Central memory CD8-positive, alpha-beta T cell (primary cell): ENCODE measurements at places on chromosomes 1 and 21.
A peak's percentile ranks its signal among the peaks of the same experiment; 100 is the strongest.

DNA sequence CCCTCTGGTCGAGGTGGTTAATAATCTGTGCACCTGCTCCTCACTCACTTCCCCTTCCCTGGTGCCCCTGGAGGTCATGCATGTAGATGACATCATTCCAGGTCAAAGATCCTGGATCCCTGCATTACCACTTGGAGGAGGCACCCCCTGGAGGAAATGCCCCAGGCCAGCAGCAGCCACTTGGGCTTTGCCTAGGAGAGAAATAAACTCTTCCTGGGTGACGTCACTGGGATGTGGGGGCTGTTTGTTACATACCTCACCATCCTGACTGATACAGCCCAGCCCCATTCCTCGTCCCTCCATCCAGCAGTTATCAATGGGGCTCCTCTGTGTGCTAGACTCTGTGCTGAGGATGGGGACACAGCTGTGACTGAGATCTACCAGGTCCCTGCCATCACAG lies 433.6 kb downstream of the PTPRU start:
- DNase-seq = peak; percentile 0

GRCh38 chr1:41535276-41535675 lies 50.8 kb upstream of the EDN2 start:
- no peak for DNase-seq

- DNase-seq = no peak
Observed at GRCh38 chr1:234962340-234962989, 166.2 kb downstream of the TOMM20 start.

DNA sequence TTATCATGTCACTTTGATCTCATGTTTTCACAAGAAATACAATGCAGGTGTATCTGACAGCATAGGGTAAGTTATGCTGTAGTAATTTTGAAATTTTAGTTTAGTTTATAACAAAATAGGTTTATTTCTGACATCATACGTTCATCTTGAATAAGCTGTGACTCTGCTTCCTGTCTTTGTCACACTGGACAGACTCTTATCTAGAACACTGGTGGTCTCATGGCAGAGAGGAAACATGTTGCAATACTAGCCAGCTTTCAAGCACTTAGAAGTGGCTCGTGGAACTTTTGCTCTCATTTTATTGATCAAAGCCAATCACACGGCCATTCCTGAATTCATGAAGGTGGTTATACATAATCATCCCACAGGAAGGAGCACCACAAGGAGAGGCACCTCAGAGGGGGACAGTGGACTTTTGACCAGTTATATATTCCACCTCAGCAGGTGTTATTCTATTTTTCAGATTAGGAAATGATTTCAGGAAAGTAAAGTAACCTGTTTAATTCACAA lies 46.5 kb downstream of the CYP2J2 start:
- DNase-seq = no peak

DNA sequence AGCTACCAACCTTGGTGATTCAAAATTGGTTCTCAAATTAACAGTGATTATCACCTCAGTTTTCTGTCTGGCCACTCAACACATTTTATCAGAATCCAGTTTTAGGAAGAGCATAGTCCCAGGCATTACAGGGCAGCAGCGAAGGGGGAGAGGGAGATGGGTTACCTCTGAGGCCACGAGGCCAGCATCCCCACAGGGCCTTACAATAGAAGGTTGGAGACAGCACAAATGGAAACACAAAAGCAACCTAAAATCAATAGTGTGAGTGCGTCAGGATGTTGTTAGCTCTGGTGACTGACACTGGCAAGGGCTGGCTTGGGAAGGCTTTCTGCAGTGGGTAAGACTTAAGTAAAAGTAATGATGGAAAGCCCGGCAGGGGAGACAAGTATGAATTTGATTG lies 79.5 kb downstream of the JAK1 start:
- no peak for DNase-seq

GRCh38 chr1:1058088-1058905 lies 15.8 kb downstream of the RNF223 start:
- no peak for DNase-seq

- DNase-seq = no peak
Observed at GRCh38 chr1:42186152-42186551, 21.6 kb upstream of the GUCA2A start.

DNA sequence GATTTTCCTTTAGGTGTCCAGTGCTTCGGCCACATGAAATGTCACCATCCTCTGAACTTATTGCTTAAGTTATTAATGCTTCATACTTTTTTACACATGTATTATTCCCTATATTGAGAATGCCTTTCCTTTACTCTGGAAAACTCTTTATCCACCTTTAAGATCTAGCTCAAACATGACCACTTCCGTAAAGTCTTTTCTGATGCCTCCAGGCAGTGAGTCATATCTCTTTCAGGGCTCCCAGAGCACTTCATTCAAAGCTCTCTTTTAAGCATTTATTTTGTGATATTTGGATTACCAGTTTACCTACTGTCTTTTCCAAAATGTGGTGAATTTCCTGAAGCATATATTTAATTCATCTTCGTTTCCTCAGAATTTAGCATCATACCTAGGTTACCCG lies 178.9 kb downstream of the HS2ST1 start:
- no peak for DNase-seq

DNA sequence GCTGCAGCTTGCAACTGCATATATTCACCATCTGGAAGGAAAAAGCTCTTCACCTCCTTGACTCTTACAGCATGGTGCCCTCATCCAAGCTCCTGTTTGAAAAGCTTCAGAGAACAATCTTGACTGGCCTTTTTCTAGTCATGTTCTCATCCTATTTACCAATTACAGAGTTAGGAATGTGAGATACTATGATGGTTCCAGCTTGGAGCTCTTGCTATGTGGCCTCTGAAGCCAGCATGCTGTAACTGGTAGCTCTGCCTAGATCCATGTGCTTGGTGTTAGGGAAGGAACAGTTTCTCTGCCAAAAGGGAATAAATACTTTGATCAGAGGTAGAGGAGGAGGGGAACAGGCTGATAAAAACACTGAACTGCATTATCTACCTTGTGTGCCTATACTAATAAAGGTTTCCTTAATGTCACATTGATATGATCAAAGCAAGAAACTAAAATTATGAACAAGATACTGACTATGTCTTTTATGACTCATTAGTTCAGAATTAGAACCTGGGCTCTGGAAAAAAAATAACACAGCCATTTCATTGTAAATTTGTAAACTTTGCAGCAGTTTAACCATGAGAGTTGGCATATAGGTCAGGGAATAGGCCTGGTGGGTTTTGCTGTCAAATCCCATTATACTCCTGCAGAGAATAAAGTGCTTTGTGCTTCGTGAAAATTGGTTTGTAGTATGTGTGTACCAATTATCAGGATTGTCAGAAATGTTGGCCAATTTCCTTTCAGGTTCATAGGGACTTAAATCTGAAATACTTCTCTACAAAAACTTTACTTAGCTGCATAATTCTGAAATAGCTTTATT lies 92.7 kb downstream of the LEPR start:
- DNase-seq = no peak

DNA sequence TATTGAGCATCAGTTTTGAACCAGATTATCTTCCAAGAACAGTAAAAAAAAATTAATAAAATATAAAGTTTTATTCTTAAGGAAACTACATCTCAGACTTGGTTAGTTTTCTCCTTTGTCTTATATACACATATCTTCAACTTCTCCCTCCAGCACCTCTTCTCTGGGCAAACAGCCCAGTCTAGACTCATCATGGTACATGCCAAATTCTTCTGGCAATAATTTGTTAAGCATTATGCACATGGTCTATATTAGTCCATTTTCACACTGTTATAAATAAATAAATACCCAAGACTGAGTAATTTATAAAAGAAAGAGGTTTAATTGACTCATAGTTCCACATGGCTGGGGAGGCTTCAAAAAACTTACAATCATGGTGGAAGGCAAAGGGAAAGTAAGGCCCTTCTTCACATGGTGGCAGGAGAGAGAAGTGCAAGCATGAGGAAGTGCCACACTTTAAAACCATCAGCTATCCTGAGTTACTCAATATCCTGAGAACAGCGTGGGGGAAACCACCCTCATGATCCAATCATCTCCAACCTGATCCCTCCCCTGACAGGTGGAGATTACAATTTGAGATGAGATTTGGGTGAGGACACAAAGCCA lies 108.7 kb upstream of the RNPC3 start:
- no peak for DNase-seq

- DNase-seq = no peak
Observed at GRCh38 chr1:67749263-67749843, 64.4 kb downstream of the GADD45A start.

DNA sequence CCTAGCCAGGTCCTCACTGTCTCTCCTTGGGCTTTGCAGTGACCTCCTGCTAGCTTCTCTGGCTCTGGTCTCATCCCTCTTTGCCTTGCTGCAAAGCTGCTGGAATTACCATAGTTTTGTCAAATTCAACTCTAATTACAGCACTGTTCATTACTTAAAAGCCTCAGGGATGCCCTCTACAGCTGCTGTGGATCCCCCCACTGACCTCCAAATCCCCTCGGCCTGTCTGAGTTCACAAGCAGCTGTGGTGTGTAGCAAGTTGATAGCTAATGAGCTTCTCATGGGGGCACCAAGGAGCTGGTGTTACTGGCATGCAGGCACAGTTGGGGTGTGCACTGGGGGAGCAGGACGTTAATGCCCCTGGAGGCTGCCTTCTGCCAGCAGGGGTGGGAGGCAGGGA lies 24.8 kb downstream of the NIPAL3 start:
- no peak for DNase-seq

GRCh38 chr1:15684042-15684461 lies at the start of gene PLEKHM2:
Gene PLEKHM2, plus strand, starts transcription at chr1:15684320. Its CDS starts 239 bp downstream, at chr1:15684559.
- DNase-seq = peak; percentile 35
